SK-N-SH (cell line): ENCODE measurements at places on chromosomes 6 and 20.

DNA sequence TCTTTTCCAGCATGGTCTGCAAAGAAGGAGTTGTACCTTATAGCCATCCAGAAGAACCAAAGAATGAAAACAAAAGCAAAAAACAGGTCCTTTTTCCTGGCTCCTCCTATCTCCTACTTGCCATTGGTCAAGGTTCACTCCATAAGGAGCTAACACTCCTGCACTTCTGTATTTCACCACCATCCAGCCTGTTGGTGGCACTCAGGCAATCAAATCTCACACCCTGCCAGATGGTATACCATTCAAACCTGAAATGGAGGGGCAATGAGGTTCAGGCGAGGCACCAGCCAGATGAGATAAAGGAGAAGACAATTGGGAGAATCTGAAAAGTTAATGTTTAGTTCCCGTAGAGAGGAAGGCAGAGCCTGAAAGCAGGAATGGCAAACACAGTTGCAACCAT lies 203.8 kb downstream of the ALDH8A1 start:
- no peak for DNase-seq

DNA sequence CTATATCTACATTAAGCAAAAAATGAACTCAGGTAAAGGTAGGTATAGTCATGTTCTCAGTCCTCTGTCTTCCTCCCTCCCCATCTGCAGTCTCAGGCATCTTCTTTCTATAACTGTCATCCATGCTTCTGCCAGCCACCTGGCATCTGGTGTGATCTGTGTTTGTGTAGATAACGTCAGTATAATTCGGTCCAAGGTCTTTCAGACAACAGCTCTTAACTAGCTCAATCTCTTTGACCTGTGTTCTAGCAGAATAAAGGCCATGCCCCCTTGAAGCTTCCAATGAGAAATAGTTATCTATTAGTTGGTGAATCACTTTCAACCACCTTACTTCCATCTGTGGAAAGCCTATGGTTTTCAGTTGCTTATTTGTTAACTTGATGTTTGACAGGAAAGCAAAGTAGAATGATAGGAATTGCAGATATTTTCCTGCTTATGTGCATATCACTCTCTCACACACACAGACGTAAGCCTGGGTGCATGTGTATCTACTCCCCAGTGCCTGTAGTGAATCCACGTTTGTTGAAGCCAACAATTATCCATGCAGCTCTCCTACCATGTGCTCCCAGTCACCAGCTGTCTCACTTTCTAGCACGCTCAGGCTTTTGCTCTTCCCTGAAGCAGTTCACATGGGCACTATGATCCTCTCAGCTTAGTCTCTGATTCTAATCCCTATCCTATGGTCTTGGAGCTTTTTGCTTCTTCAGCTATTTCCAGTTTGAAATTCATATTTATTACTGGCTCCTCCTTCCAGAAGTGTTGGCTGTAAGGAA lies 433.7 kb upstream of the MANEA start:
- no peak for DNase-seq

DNA sequence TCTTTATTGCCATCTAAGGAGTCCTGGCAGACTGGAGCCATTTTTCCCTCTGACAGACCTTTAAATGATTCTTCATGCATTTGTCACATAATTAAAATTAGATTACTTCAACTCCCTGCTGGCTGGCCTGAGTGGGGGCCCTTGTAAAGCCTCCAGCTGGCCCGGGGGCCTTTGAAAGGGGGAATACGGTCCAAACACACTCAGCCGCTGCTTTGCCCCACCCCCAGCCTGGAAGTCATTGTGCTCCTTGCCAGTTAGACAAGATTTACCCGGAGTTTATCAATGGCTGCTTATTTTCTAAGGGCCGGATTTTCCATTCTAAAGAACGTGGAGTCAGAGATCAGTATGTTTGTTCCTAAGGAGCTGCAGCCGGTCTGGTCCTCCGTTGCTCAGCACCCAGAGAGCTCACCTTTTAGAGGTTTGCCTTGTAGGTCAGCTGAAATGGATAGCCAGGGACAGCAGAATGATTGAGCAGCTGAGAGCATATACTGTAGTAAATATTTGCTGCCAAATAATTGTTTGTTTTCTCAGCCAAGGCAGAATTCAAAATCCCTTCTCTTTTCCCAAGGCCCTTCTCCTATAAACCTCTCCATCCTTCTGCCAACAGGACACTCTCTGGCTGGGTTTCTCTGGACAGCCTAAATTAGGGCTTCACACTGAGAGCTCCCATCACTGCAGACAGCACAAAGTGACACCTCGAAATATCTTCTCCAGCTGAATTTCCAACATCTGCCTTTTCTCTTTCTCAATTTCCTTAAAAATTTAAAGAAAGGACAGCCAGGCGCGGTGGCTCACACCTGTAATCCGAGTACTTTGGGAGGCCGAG lies 68.4 kb upstream of the RBM24 start:
- no peak for DNase-seq

GRCh38 chr6:747921-748320 lies 55.0 kb upstream of the EXOC2 start:
- no peak for DNase-seq

- peak; percentile 66 for DNase-seq
These were observed 244.3 kb downstream of the PTPRT start for GRCh38 chr20:42945234-42945994.

GRCh38 chr6:119683671-119684070 lies 334.1 kb upstream of the MAN1A1 start:
- no peak for DNase-seq

- no peak for DNase-seq
These were observed 18.9 kb upstream of the NXT1 start for GRCh38 chr20:23331450-23332350.

DNA sequence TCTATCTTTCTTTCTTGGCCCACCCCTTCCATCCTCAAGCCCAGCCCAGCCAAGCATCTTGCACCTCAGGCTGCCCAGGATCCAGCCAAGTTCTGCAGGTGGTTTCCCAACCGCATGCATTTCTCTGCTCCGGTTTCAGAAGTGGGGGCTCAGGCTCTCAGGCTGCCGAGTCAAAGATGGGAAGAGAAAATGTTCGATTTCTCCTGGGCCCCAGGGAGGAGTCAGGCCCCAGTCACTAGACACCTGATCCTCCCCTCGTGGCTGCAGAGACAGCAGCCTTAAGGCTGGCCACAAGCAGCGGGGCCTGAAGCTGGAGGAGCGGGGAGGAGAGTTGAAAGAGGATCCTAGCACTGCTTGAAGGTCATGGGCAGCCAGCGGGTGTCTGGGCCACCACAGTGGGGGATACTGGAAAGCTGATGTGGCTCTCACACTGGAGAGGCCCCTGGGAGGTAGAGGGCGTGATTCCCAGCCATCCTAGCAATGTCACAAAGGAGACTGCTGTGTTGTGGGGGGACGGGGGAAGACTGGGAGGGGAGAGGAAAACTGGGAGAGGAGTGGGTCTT lies 42.2 kb upstream of the ZFAND3 start:
- DNase-seq = no peak

- no peak for DNase-seq
These were observed 381.7 kb upstream of the JARID2 start for GRCh38 chr6:14863902-14864850.

DNA sequence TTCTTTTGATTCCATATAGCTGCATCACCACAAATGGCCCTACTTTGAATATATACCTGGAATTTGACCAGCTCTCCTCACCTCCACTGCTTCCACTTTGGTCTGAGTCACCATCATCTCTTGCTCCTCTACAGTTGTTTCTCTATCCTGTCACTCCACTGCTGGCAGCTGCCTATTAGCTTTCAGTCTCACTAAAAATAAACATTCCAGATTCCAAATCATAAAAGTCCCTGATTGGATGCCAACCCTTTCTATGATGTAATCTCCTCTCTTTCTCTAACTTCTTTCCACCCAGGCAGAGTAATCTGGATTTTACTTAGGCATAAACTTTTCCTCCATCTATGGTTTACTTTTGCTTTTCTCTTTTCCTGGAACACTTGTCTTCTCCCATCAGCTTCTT lies 49.1 kb downstream of the RFPL4B start:
- DNase-seq = no peak

GRCh38 chr20:49964964-49965780 lies 17.6 kb upstream of the SNAI1 start:
- DNase-seq = peak; percentile 78

DNA sequence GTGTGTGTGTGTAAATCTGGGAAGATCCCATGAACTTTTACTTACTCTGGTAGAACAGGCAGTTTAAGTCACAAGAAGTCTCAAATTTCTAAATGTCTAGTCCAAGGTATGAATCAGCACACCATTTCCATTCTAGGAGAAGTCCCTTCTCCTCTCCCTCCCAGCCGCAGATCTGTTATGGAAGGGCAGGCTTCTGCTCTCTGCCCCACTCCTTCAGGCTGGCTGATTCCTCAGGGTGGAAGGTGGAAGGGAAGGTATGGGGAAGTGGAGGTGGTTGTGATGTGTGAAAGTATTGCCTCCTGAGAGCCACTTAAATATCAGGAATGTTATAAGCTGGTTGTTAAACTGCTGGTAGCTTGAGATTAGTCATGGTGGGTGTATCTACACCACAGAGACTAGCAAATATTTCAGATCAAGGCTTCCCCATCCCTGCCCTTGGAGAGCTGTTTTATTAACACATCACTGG lies 44.5 kb upstream of the LAMA4 start:
- DNase-seq = no peak

GRCh38 chr6:159002432-159003155 lies 2.6 kb upstream of the RSPH3 start:
- no peak for DNase-seq

GRCh38 chr20:37316116-37316774 lies 26.8 kb downstream of the MANBAL start:
- DNase-seq = no peak

GRCh38 chr20:19971116-19971515 lies 46.0 kb upstream of the NAA20 start:
- no peak for DNase-seq

GRCh38 chr20:354298-354977 lies 7.5 kb downstream of the NRSN2 start:
- peak; percentile 90 for DNase-seq

GRCh38 chr6:157943249-157943963 lies 38.3 kb upstream of the SYNJ2 start:
- no peak for DNase-seq

- DNase-seq = no peak
These were observed 99.2 kb downstream of the EDN3 start for GRCh38 chr20:59399426-59400099.

GRCh38 chr6:42783876-42784642 lies 2.2 kb downstream of the BICRAL start:
- no peak for DNase-seq

DNA sequence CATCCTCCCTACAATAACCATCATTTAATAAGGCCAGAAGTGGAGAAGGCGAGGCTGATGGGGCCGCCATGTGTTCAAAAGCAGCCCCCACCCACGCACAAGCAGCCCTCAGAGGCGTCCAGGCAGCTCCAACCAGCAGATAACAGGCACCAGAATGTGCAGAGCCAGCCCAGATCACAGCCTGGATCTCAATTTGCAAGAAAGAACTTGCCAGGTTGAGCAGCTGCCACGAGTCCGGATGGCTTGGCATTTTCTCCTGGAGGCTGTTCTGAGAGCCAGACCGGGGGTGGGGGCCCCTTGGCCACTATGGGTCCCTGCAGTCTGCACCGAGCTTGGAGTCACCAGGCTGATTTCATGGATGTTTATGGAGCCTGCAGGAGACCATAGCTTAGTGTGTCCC lies 338.1 kb downstream of the PREX1 start:
- DNase-seq = peak; percentile 70

- DNase-seq = no peak
These were observed 179.9 kb downstream of the ZDHHC14 start for GRCh38 chr6:157560691-157561413.

- no peak for DNase-seq
These were observed 40.0 kb downstream of the KATNA1 start for GRCh38 chr6:149608381-149608982.

DNA sequence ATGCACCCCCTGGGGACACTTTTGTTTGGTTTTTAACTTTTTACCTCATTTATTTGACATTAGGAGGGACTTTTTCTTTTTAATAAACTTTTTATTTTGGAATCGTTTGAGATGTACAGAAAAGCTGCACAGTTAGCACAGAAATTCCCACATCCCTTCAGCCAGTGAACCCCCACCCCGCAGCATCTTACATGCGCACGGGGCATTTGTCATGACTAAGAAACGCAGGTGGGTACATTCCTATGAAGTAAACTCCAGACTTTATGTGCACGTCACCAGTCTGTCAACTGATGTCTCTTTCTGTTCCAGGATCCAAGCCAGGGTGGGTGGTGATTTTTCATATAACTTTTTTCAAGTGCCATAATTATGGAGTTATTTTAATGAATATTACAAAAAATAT lies 4.9 kb upstream of the ZNF831 start:
- no peak for DNase-seq

DNA sequence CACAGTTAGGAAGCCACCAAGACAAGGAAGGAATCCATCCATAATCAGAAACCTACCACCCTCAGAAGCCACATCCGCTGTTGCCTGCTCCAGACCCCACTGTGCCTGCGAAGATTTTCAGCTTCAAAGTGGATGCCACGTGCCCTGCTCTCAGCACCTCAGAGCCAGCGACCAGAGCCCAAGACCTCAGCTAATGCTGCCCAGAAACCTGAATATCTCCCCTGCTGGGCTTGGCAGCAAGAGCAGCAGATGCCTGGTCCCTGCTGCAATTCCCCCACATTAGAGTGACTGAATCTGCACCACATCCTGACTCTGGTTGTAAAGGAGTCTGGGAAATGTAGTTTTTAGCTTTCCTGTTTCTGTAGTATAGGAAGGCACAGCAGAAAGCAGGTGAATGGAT lies 10.7 kb upstream of the ULBP3 start:
- no peak for DNase-seq

- no peak for DNase-seq
These were observed 193.4 kb upstream of the PREP start for GRCh38 chr6:105596284-105596755.

DNA sequence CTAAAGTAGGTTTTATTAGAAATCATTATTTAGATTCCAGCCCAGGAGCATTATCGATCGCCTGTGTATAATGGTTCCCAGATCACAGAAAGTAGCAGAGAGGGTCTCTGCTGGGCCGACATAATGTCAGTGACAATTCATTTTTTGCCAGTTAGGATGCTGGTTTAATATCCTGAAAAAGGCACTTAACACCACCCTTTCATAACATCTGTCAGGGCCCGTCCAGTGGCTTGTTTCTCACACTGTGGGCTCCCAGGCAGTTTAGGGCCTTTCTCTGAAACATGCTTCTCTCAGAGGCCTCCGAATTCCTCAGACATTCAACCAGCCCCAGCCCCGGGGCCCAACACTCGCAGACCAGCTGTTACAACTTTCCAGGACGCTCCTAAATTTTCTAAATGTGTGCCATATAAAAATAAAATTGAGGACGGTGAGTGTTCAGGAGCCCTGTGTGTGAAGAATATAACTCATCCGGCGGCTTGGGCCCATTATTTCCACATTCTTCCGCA lies 108.6 kb upstream of the EYA4 start:
- DNase-seq = peak; percentile 11
